ENCODE measurements at places on chromosomes 3 and 15.

DNA sequence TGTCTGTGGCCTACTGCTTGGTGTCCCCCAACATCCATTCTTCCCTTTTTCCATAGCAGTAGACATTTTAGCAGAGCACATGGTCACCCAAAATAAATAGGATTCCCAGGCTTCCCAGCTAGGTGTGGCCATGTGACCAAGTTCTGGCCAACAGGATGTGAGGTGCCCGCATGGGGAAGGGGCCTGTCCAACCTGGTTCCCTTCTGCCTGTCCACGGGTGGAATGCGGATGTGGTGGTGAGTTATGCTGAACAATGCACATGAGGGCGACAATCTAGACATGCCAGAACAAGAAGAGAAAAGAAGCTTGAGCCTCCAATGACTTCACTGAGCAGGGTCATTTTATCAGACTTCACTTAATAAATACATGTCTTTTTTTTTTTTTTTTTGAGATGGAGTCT is 77.6 kb upstream of the DLG1 start:
- no peak for DNase-seq

GRCh38 chr15:100191161-100191560 is 150.6 kb downstream of the ADAMTS17 start:
- DNase-seq = no peak

- DNase-seq = no peak
Observed at GRCh38 chr3:148971401-148972163, 19.8 kb upstream of the GYG1 start.

DNA sequence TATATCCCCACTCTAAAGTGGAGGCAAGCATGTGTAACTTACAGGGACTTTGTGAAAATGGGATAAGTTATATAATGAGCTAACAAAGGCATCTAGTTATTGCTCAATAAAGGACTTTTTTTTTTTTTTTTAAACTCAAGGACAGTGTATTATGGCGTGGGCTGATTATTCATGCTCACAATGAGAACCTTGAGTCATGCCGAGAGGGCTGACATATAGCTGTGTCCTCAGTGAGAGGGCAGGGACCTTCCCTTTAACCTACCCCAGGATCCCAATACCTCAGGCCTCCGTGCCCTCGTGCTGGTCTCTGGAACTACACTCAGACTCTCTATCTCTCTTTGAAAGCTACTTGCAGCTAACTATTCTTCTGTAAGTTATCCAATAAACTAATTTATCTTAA is 319.9 kb upstream of the ICE2 start:
- DNase-seq = no peak

- DNase-seq = peak; percentile 12
Observed at GRCh38 chr15:92848852-92849598, 51.1 kb upstream of the CHD2 start.

DNA sequence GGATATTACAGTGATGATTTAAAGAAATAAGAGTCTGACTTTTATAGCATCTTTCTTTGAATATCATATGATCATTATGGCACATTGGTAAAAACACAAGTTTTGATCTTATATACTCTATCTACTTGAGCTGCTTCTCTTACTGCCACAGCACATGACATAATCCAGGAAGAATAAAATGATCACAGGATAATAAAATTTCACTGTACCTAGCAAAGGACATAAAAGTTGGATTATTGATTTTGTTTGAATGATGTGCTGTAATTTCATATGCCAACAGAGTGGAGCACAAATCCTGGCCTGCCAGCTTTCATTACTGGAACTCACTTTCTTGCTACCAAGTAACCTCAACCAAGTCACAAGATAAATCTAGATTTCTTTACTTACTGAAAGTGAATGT is 162.1 kb upstream of the NANOGP8 start:
- DNase-seq = no peak

GRCh38 chr3:99355465-99355864 is 282.9 kb upstream of the COL8A1 start:
- no peak for DNase-seq

- no peak for DNase-seq
Observed at GRCh38 chr3:61997101-61997500, 376.2 kb downstream of the FEZF2 start.

DNA sequence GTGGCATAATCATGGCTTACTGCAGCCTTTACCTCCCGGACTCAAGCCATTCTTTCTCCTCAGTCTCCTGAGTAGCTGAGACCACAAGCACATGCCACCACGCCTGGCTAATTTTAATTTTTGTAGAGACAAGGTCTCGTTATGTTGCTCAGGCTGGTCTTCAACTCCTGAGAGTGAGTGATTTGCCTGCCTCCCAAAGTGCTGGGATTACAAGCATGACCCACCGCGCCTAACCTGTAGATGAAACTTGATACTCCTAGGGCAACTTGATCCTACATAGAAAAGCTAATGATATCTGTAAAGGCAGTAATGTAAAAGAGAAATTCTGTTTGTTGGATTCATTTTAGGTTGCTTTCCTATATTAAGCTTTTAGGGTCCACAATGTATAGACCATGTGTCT is 391.9 kb upstream of the THRB start:
- DNase-seq = no peak

- DNase-seq = no peak
Observed at GRCh38 chr3:191743283-191743682, 282.3 kb downstream of the PYDC2 start.

DNA sequence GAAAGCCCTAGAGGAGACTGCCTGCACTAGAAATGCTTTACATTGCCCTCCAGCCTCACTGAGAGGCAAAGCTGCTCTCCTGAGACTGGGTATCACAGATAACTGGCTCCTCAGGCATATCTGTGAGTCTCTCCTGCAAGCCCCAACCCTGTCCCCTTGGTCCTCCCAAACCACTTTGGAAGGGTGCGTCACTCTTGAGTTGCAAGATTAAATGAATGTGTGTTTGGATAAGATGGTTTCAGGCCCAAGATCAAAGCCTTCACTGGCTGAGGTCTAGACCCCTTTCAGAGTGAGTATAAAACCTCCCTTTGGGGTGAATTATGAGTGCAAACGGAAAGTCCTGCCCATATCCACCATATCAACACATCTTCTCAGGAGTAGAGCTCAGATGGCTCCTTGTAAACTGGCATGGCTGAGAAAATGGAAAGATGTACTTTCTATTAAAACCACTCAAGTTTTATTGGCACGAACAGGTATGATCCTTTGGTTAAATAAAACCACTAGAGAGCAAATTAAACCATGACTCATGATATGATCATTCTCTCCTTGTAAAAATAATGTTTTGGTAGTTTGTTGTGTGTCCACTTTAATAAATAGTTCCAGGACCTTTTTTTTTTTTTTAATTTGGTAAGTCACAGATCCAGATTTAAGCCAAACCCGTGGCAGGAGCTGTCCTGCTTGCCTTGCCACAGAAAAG is 164.0 kb downstream of the CHST2 start:
- DNase-seq = no peak

- DNase-seq = no peak
Observed at GRCh38 chr15:22942877-22943276, 37.3 kb downstream of the CYFIP1 start.

- no peak for DNase-seq
Observed at GRCh38 chr15:74651242-74651741, 35.7 kb downstream of the CLK3 start.

DNA sequence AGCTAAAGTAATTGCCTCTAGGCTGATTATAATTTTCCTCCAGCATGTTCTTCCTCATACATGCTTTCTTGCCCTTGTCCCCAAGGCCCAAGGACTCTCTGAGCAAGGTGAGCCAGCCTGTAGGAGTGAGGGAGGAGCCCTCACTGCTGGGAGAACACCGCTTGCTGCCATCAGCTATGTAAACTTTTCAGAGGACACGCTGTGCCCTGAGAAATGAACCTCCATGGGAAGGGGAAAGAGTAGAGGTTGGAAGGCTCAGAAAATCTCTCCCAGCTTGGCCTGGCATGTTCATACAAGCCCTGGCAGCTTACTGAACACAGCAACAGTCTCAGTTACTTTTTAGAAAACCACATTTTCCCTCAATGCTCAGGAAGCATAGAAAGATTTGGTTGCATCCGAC is 103.0 kb upstream of the SLC24A5 start:
- DNase-seq = no peak

DNA sequence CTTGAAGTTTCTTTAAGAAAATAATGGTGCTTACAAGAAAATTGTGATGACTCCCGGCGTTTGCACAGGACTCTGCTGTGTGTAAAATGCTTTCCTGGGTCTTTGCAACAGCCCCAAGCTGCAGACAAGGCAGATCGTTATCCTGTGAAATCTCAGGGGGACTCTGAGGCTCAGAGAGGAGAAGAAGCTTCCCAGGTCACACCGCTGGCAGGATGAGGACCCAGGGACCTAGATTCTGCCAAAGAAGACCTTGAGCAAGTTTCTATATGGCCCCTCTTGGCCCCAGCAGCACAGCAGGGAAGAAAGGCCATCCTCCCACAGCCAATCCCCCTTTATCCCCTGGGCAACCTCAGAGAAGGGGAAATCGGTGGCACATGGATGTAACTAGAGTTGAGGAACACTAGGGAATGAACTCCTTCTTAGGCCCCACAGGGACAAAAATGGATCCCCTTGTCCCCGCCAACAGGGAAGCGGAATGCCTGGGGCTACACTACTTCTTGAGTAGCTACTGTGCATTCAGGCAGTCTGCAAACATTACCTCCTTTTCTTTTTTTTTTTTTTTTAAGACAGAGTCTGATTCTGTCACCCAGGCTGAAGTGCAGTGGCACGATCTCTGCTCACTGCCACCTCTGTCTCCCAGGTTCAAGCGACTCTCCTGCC is 72.8 kb downstream of the CPN2 start:
- no peak for DNase-seq

- DNase-seq = no peak
Observed at GRCh38 chr3:64463981-64464380, 223.8 kb downstream of the ADAMTS9 start.

DNA sequence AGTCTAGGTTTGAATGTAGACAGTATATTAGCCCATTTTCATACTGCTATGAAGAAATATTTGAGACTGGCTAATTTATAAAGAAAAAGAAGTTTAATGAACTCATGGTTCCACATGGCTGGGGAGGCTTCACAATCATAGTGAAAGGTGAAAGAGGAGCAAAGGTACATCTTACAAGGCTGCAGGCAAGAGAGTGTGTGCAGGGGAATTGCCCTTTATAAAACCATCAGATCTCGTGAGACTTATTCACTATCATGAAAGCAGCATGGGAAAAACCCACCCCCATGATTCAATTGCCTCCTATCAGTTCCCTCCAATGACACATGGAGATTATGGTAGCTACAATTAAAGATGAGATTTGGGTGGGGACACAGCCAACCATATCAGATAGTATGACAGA is 440.1 kb upstream of the ARHGEF26 start:
- no peak for DNase-seq

- DNase-seq = no peak
Observed at GRCh38 chr3:152971880-152972279, 136.9 kb downstream of the P2RY1 start.

DNA sequence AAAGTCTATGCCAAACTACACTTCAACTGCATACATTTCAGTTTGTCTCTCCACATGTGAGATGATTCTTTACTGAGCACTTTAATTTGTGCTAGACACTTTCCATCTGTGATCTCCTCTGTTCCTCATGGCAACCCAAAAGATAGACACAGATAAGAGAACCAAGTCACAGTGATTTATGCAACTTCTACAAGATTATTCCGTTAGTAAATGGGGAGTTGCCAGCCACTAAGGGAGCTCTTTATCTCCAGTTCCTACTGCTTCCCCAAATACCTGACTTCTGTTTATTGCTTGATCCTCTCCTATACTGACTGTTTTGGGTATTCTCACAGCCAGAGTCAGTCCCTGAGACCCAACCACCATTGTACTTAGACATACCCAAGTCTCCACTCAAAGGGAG is 24.1 kb upstream of the AKAP13 start:
- no peak for DNase-seq

- no peak for DNase-seq
Observed at GRCh38 chr3:171192176-171192854, 165.8 kb upstream of the SLC2A2 start.

- no peak for DNase-seq
Observed at GRCh38 chr15:57387564-57388076, 11.3 kb downstream of the CGNL1 start.

DNA sequence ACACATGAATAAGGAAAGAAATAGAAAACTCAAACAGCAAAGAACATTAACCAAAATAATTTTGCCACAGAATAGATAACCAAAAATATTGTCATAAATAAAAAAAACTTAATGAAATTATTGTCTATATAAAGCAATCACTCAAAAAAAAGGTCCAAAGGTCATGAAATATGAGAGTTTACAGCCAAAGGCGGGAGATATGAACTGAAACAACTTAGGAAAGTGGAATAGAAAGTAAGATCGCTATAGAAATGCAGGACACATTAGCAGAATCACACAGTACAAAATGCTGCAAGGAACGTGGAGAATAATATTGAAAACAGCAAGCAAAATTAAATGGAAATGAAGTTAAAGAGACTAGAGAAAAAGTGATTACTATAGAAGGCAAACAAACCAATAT is 375.0 kb upstream of the ARHGEF26 start:
- DNase-seq = no peak

DNA sequence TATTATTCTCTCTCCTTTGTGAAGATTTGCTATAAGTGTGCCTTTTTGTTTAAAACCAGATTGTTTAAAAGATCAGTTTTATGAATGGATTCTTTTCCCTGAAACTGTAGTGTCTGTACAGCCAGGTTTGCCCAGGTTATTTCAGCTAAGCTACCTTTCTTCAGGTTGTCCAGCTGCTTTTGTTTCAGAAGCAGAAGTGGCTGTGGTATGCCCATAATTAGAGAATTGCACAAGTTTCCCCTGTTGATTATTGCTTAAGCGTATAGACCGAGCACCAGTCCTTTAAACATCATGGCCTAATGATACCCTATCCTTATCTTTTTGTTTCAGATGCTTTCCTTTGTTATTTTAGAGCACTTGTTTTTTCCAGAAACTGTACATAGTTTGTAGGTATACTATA is 10.2 kb downstream of the ASB7 start:
- no peak for DNase-seq

GRCh38 chr3:119812491-119813058 is 30.7 kb downstream of the NR1I2 start:
- no peak for DNase-seq

GRCh38 chr15:57332326-57332725 is 44.0 kb upstream of the CGNL1 start:
- DNase-seq = no peak

- no peak for DNase-seq
Observed at GRCh38 chr15:101018450-101018849, 99.3 kb downstream of the LRRK1 start.

DNA sequence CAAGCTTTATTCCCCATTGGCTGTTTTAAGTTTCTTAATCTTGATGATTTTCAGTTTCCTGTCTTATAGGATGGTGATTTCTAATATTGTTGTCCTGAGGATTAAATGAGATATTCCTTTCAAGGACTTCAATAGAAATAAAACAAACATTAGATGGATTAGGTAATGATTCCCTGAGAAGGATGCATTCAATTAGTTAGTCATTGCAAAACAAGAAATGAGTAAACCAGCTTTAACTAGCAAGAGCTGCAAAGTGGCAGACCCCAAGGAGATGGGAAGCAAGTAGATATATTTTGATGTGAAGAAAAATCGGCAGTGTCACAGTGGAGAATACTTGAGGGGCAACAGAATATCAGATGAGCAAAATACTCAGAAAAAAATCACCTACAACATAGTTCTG is 849.1 kb downstream of the TUSC7 start:
- no peak for DNase-seq

GRCh38 chr3:54122324-54123002 is at the start of gene CACNA2D3:
TSS of gene CACNA2D3 (plus strand) at chr3:54122552.
- DNase-seq = no peak

- no peak for DNase-seq
Observed at GRCh38 chr15:36407647-36408046, 171.8 kb upstream of the CDIN1 start.

Data from stimulated activated CD8-positive, alpha-beta memory T cell treated with anti-CD3 and anti-CD28 coated beads, Interleukin-7, amount 100 ng/mL, for 4 hours (primary cell).